ENCODE measurements at places on chromosomes 3 and 15.

DNA sequence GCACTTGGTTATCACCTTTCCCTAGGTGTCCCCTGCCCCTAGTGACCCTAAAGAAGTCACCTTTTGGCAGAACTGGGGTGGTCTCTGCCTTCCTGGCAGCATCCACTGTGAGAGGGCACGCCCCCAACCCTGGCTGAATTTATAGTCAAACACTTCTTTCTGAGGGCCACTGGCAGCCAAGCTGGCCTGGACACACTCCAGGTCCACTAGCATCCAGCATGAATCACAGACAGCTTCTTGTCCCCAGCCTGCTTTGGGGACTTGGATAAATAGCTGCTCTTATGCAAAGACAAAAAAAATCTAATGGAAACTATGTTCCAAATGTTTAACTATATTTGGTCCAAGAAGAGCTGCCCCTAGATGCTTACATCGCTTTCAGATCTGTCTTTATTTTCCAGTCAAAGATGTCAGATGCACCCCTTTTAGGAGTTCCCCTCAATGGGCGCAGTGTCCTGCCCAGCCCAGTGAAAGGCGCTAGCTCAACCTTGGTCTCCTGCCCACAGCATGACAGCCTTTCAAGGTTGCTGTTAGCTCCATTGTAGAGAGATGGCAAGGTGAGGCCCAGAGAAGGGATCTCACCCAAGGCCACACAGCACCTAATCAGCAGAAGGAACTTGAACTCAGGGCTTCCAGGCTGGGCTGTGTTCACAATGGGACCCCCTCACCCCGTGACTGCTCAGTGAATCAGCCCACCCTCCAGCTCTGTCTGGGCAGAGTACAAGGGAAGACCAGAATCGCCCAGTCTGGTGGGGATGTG lies 7.0 kb downstream of the RASL12 start:
- DNase-seq, result no peak
- H3K4me3 ChIP-seq, result no peak overlapping the region
- H3K36me3 ChIP-seq, result no peaks in the 10 kb centered on the region
- H3K27ac ChIP-seq, result no peak overlapping the region
- H3K27me3 ChIP-seq, result peaks cover 5% of the 10 kb centered on the region
- peaks cover 3% of the 10 kb centered on the region for H3K4me1 ChIP-seq

- no peaks in the 10 kb centered on the region for H3K4me1 ChIP-seq
- H3K27ac ChIP-seq, result no peak overlapping the region
- H3K4me3 ChIP-seq, result no peak overlapping the region
- peaks cover 7% of the 10 kb centered on the region for H3K36me3 ChIP-seq
Observed at GRCh38 chr15:99268431-99268830, 17.1 kb downstream of the LRRC28 start.

DNA sequence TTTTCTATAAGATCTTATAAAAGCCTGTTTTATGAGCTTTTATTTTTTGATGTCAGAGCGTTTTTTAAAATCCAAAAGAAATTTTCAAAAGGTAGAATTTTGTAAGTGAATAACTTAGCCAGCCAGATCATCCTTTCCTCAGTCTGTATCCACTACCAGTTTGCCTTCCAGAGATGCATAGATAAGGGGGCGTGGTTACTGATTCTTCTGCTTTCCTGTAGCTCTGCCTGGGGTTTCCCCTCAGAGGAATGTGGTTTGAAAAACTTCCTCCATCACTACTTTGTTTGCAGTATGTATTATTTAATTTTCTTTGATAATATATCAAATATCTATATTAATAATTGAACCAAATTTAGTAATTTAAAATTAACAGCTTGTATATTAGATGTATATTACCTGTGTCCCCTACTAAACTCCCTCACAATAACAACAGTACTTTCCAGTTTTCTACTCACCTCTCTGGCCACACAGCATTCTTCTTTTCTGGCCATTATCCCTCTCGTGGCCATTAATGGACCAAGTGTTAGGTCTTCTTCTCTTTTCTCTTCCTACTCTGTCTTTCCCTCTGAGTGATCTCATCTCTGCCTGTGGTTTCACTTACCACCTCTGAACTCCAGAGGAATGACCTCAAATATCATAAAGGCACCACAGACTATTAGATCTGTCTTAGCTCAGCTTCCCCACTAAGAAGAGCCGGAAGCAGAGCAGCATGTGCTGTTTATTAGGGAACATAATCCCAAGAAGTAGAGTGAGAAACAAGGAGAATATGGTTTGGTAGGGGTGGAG lies 239.7 kb downstream of the UBE2E2 start:
- DNase-seq, result peak; percentile 44
- H3K4me1 ChIP-seq, result peaks cover 36% of the 10 kb centered on the region
- H3K4me3 ChIP-seq, result no peak overlapping the region
- no peak overlapping the region for H3K27ac ChIP-seq
- H3K36me3 ChIP-seq, result no peaks in the 10 kb centered on the region
- H3K27me3 ChIP-seq, result no peaks in the 10 kb centered on the region

DNA sequence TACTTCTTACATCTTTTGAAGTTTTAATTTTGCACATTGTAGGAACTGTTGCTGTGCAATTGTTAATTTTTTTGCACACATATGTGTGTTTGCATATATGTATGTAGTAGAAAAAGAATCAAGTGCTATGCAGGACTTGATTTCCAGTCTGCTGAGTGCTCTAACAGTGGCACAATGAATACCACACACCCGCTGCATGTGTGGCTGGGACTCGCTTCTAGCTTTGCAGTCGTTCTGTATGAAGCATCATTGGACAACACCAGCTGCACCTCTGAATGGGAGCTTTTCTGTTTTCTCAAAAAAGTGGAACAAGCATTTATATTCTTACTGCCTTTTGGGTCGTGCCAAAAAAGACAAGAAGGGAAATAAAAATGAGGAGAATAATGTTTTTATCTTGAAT lies 564.7 kb downstream of the FOXP1 start:
- no peak for DNase-seq
- peaks cover 27% of the 10 kb centered on the region for H3K36me3 ChIP-seq
- no peak overlapping the region for H3K27ac ChIP-seq
- peaks cover 70% of the 10 kb centered on the region for H3K4me1 ChIP-seq
- H3K4me3 ChIP-seq, result no peak overlapping the region

DNA sequence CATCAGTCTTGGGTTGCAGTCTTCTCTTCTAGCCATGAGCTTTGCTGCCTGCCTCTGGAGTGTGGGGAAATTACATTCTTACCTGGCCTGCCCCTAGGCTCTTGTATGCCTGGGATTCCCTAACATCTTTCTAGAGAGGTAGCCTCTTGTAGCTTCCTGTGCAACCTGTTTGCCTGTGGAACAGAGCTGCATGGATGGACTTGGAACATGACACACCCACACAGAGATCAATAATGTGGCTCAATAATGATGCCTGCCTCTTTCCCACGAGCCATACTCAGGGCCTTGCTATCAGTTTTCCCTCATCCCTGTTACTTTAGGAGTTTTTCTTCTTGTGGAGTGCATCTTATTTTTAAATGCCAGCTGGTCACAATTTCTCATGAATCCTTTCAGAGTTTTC lies 11.4 kb downstream of the CHCHD6 start:
- peaks cover 29% of the 10 kb centered on the region for H3K4me1 ChIP-seq
- no peak for DNase-seq
- H3K27me3 ChIP-seq, result no peaks in the 10 kb centered on the region
- H3K4me3 ChIP-seq, result no peak overlapping the region
- peaks cover 6% of the 10 kb centered on the region for H3K36me3 ChIP-seq

DNA sequence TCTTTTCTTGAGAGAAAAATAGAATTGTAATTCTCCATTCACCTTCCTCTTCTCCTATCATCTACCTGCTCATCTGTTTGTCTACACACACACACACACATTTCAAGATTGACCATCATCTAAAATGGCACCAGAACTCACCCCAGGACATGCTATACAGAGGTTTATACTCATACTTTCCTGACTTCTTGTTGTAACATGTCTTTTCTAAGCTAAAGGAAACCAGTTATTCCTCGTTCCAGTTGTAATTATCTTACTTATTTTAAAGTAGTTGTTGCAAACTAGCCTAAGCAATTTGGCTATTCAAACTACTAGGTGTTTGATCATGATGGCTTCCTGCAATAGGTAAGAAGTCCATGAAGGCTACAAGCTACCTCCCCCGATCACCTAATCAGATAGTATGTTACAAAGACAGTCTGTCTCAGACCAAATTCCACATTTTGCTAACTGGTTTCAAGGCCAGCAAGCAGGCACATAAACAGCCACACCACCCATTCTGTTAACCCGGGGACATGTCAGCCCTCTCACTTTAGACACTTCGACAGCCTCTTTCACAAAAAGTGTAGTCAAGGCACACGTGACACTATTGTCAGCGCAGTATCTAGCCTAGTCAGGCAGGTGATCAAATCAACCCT lies 189.7 kb downstream of the SHQ1 start:
- H3K36me3 ChIP-seq, result no peaks in the 10 kb centered on the region
- no peak for DNase-seq
- H3K4me1 ChIP-seq, result peaks cover 25% of the 10 kb centered on the region
- H3K27ac ChIP-seq, result no peak overlapping the region

GRCh38 chr15:100566850-100567628 lies 34.9 kb downstream of the LINS1 start:
- peaks cover 48% of the 10 kb centered on the region for H3K36me3 ChIP-seq
- H3K27me3 ChIP-seq, result no peaks in the 10 kb centered on the region

DNA sequence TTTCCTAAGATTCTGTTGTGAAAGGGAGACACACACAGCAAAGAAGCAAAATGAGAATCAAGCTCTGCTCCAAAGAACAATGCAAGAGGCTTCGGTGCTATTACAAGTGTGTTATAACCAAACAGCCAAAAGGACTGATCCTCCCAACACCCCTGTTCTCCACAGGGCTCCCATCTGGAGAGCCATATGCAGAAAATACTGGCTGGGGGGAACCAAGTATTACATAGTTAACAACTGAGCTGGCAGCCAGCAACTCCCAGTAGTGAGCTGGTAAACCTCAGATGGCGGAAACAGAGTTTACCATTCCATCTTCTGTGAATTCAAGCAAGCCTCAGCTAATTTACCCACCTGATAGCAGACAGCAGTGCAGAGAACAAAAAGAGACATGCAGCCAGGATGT lies 156.4 kb downstream of the NTRK3 start:
- no peaks in the 10 kb centered on the region for H3K4me1 ChIP-seq
- H3K4me3 ChIP-seq, result no peak overlapping the region
- H3K36me3 ChIP-seq, result no peaks in the 10 kb centered on the region
- no peak for DNase-seq
- H3K27me3 ChIP-seq, result peaks cover 20% of the 10 kb centered on the region
- no peak overlapping the region for H3K27ac ChIP-seq

DNA sequence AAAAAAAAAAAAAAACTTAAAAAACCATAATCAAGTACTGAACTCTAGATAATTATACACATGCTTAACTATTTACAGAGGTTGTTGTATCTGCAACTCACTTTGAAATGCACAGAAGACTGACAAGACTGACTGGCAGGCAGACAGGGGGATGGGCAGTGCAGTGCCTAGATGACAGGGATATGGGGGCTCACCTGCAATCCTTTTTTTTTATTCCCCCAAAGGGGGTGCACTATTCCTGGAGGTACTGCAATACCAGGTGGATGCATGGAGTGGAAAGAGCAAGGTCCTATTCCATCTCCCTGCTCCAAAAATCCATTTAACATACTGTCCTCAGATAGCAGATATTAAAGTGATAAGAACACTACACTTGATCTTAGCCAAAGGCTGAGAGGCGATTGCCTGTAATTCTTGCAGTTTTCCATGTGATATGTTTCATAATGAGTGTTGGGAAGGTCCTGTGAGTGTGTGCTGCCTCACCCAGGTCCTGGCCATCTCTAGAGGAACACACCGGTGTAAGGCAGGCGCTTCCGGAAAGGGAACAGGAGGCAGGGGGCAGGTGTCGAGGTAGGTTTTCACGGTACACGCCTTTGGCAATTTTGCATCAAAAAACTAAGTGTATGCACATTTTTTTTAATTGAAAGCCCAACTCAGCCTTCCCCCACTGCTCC lies 22.7 kb downstream of the SEC61A1 start:
- H3K4me1 ChIP-seq, result peaks cover 5% of the 10 kb centered on the region
- no peaks in the 10 kb centered on the region for H3K27me3 ChIP-seq
- peaks cover 29% of the 10 kb centered on the region for H3K36me3 ChIP-seq
- peak overlapping the region; percentile 80 for H3K27ac ChIP-seq
- H3K4me3 ChIP-seq, result peak overlapping the region; percentile 51
- no peak for DNase-seq

DNA sequence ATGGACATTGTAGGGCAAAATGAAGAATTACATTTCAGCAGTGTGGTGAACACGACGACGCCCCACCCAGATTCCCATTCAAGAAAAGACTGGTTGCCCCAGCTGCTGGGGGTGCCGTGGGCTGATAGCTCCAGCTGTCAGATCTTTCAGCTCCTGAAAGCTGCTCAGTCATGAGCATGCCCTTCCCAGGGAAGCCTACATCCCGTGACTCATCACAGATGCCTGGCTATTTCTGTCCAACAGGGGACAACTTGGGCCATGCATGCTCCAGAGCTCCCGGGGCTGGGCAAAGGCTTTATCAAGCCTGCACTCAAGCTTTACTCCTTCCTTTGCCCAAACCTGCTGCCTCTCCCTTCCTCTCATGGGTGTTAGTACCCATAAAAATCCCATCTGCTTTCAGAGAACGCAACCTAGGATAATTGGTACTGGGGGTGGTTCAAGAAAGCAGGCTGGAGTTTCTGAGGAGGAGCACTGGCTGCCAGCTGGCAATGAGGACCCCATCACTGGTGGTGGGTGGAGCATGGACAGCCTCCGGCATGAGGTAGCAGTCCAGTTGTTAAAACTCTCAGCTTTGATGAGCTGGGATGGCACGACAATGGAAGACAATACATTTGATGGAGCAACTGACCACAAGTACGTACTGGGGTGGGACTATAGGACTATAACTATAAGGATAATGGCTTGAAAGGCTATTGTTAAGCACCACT lies 16.4 kb upstream of the ST8SIA2 start:
- H3K27ac ChIP-seq, result no peak overlapping the region
- DNase-seq, result no peak
- H3K4me1 ChIP-seq, result no peaks in the 10 kb centered on the region
- H3K27me3 ChIP-seq, result peaks cover 31% of the 10 kb centered on the region
- no peaks in the 10 kb centered on the region for H3K36me3 ChIP-seq

DNA sequence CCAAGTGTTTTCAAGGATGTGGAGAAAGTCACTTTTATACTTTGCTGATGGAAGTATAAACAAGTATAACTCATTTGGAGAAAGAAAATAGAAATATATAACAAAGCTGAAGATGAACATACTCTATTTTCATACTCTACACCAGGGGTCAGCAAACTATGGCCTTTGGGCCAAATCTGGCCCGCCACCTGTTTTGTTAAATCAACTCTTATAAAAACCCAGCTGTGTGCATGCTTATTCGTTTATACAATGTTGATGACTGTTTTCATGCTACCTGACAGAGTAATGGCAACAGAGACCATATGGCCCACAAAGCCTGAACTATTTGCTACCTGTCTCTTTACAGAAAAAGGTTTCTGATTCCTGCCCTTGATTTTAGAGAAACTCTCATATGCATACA lies 124.0 kb downstream of the NR1D2 start:
- no peaks in the 10 kb centered on the region for H3K4me1 ChIP-seq
- no peak overlapping the region for H3K27ac ChIP-seq
- DNase-seq, result no peak
- H3K4me3 ChIP-seq, result no peak overlapping the region
- no peaks in the 10 kb centered on the region for H3K27me3 ChIP-seq

GRCh38 chr15:100842756-100843730 lies 36.6 kb upstream of the ALDH1A3 start:
- peaks cover 7% of the 10 kb centered on the region for H3K27me3 ChIP-seq
- no peak for DNase-seq
- no peaks in the 10 kb centered on the region for H3K36me3 ChIP-seq
- H3K4me1 ChIP-seq, result no peaks in the 10 kb centered on the region
- H3K27ac ChIP-seq, result no peak overlapping the region

GRCh38 chr15:52292780-52293392 lies 2.7 kb downstream of the MYO5C start:
- H3K4me1 ChIP-seq, result peaks cover 19% of the 10 kb centered on the region
- no peak for DNase-seq
- H3K36me3 ChIP-seq, result no peaks in the 10 kb centered on the region
- no peak overlapping the region for H3K4me3 ChIP-seq
- H3K27me3 ChIP-seq, result peaks cover 41% of the 10 kb centered on the region
